NCI-H526 treated with DMSO at 0.1 percent for 48 hours (cell line): ENCODE measurements at places on chromosomes 5 and 9.

- DNase-seq, result no peak
Observed at GRCh38 chr5:149452007-149452664, 73.0 kb upstream of the IL17B start.

- no peak for DNase-seq
Observed at GRCh38 chr5:175809531-175810121, 61.8 kb upstream of the CPLX2 start.

DNA sequence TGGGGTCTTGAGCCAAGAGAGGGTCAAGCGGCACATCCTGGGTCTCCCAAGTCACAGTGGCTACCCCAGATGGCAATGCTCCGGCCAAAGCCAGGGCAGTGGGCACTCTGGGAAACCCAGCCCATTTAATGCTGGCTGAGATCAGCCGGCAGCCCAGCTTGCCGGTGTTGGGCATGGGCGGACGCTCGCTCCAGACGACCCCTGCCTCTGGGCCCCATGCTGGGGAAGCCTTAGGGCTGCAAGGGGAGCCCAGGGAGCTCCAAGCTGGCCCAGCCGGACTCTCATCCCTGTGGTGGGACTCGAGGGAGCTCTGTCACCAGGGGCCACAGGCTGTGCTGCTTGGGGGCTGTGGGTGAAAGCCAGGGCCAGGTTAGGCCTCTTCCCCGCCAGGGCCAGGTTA, 5.9 kb upstream of the CARD9 start:
- no peak for DNase-seq

- no peak for DNase-seq
Observed at GRCh38 chr9:116952436-116952810, 265.3 kb downstream of the TRIM32 start.

- no peak for DNase-seq
Observed at GRCh38 chr5:39211773-39212172, 7.6 kb downstream of the FYB1 start.

GRCh38 chr9:78448960-78449673, 152.2 kb downstream of the PSAT1 start:
- DNase-seq, result no peak

- no peak for DNase-seq
Observed at GRCh38 chr5:54537725-54538124, 20.2 kb downstream of the SNX18 start.

GRCh38 chr9:95816716-95817115, 58.8 kb upstream of the ERCC6L2 start:
- DNase-seq, result no peak

DNA sequence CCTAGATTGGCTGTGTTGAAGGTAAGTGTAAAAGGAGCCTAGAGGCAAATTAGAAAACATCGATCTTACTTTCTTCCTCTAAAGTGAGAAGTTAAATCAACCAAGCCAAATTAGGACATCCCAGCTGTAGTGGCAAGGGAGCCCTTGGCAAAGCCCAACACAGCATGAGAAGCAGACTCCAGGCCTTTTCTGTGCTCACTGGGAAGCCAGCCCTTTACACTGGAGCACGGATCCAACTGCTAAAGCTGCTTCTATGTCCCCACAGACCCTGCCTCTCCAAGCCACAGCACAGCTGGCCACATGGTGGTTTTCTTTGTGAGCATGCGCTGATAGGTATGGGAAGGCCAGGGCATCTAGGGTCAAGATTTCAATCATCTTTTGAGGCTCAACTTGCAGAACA, 94.1 kb downstream of the APBA1 start:
- DNase-seq, result no peak

- DNase-seq, result no peak
Observed at GRCh38 chr9:104269996-104270963, 176.2 kb downstream of the SMC2 start.
